ENCODE measurements at places on chromosomes 4 and X.

DNA sequence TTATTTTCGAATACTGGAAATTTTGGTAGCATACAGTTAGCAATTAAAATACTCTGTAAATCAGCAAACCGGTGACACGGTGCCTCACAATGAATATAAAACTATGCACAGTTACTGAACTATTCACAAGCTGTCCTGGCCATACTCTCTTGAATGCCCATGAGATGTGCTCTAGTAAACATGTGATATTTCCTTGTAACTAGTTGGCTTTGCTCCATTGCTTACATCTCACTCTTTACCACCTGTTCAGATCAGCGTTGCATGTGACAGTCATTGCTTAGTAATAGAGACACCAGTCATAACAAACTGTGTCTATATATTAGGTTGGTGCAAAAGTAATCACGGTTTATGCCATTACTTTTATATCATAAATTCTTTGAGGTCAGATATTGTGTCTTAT, 897.9 kb upstream of the FTHL17 start:
- DNase-seq, result no peak

DNA sequence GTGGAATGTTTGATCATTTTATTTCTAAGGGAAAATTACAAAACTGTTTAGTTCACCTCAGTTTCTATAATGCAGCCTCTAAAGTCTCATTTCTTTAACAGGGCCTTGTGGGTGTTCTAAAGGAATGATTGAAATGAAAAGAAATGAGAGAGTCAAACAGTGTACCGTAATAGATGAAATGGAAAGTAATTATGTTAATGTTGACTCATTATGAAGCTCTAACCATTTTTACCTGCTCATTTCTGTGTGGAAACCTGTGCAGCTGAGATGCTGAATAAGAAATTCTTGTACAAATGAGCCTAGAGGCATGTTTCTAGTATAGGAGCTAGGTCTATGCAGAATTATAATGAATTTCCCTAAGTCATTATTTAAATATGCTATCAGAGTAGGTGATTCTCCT, 45.2 kb upstream of the RPA4 start:
- no peak for DNase-seq

GRCh38 chr4:57865264-57865663, 755.1 kb upstream of the IGFBP7 start:
- DNase-seq, result no peak

- no peak for DNase-seq
Observed at GRCh38 chrX:39008549-39008948, 207.3 kb downstream of the MID1IP1 start.

DNA sequence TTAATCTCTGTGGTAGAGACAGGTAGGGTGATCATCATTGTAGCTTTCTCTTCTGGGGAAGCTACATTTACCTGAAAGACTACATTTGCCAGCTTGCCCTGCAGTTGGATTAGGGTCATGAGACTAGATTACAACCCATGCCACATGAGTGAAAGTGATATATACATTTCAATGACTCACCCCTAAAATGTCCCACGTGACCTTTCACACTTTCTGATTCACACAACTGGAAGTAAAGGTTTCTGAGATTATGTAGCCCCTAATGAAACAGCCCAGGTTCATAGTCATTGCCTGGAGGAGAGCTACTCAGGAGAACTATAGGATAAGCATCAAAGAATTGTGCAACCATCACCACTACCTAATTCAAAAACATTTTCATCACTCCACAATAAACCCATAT, 17.8 kb downstream of the PDCL2 start:
- DNase-seq, result no peak

DNA sequence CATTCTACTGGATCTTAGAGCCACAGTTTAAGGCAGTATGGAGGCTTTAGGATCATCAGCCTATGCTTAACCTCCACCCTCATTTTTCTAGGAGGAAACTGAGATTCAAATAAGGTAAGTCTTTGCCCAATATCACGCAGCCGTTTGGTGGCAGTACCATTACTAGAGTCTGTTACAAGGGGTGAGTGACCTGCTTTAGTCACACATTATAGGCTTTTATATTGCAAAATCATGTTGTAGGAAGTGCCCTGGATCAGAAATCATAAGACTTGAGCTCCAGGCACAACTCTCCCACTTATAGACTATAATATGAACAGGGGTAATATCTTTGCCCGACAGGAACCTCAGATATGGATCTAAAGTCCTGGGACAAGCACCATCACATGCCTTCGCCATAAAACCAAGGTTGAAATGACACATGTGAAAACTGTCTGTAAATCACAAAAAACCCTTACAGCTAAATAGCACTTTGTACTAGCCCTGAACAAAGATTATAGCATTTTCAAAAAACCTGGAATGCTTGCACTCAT, 19.2 kb downstream of the HPSE start:
- DNase-seq, result no peak

DNA sequence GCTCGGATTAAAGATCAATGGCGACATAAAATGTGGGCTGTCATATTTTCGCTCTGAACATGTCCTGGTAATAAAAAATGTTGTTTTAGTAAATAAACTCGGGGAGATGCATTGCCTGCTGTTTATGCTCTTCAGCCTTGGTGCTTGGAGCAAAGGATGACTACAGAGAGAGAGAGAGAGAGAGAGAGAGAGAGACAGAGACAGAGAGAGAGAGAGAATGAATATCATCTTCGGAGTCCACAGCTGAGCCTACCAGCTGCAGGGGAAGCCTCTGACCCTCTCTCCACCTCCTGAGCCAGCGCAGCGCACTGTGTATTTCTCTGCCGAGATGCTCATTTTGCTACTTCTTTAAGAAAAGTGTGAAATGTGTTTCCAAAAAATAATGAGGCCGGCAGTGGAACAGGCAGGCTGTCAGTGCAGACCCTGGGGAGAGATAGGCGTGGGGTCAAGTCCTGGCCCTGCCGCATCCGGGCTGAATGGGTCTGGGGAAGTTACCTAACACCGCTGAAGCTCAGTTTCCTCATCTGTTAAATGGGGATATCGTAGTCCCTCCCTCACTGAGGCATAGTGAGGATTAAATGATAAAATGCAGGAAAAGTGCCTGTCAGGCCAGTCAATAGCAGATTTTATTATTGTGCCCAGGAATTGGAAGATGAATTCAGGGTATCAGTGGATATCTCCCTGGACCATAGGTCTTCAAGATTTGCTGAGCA, 58.5 kb upstream of the LGI2 start:
- DNase-seq, result no peak

- no peak for DNase-seq
Observed at GRCh38 chr4:141643557-141643956, 7.2 kb downstream of the IL15 start.

DNA sequence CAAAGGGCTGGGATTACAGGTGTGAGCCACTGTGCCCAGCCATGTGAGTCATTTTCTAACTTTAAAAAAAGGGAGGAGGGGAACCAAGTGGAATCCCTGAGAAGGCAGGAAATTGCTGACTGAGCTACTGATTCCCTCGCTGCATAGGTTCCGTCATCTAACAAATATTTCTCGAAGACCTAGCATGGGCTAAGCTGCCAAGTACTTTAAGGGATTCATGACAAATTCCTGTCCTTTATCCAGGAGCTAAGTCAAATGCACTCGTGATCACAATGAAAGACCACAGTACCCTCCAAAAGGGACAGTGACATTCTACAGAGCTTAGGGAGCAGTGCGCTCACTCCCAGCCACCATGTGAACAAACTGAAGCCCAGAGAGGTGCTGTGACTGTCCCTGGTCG, 33.2 kb upstream of the MAN2B2 start:
- DNase-seq, result no peak

DNA sequence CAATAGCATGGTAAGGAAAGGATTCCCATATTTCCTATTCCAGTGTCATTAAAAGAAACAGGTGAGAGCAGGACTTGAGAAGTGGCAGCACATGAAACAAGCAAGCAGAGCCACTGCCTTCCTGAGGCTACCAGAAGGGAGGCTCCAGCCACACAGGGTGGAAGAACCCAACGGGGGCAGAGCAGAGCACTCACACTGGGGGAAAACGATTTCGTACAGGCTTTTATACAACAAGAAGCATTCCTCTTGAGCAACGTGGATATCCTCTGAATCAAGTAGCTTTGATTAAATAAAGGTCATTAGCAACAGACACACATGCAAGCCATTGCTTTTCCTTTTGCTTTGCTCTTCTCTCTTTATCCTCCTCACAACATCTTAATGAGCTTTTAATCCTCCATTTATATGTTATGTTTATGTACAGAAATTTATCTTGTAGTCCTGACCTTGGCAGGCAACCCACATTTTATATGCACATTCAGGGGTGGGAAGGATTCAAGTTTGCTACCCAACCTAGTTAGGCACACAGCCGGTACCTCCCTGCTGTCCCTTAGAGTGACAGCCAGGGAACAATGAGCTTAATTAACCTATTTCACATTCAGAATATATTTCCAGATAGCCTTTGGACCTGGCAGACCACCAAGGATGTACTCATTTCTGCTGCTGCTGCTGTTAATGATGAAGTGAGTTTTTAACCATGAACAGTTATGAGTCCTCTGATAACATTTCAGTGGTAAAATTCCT, 202.1 kb downstream of the ARHGAP24 start:
- no peak for DNase-seq

GRCh38 chr4:113083346-113083745, 33.9 kb downstream of the ANK2 start:
- DNase-seq, result no peak

GRCh38 chr4:53712408-53713020, 121.2 kb upstream of the LNX1 start:
- DNase-seq, result no peak

DNA sequence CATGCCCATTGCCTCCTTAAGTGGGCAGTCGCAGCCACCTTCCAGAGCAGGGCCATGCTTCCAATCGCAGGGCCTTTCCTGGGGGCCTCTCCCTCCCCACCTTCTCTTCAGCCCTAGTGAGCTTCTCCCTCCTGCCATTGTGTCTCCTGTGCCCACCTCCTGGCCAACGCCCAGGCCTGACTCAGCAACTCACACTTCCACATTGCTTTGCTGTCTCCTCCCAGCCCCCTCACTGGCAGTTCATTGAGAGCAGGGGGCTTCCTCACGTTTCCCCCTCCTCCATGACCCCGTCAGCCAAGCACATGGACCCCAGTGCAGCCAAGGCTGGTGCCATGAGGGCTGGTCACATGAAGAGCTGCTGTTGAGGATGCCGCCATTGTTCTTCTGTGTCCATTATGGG, 25.9 kb downstream of the HTRA3 start:
- DNase-seq, result no peak

DNA sequence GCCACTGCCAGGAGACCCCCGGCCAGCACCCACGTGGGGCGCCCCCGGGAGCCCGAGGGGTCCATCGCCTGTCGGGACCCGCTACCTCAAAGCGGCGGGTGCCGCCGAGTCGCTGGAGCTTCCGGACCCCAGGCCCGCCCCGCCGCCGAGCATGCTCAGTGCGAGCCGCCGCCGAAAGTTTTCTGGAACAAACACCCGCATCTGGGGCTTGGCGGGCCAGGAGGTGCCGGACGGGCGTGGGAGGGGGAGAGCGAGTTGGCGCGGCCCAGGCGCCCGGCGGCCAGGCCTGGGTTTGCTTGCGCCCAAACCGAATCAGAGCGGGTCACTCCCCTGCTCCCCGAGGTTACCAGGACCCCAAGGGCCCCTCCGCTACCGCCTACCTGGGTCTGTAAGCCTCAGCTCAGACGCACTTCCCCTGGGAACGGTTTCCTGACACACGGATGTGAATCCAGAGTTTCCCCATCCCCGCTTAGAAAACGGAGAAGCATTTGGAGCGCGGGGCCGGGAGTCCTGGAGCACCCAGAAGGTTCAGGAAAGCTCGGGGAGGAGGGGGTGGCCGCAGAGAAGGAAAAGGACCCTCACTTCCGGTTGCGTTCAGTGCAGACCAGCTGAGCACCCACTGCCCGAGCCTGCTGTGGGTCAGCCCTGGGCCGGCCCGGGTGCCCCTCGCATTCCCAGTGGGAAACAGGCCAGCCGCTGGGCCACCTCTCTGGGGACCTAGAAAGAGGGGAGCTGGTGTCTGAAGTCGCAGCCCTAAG, at the start of gene EVC2:
EVC2 (minus strand) TSS at position 111 of the 758 bp plus-strand sequence; CDS start at position 65, 46 bp downstream.
- DNase-seq, result no peak

DNA sequence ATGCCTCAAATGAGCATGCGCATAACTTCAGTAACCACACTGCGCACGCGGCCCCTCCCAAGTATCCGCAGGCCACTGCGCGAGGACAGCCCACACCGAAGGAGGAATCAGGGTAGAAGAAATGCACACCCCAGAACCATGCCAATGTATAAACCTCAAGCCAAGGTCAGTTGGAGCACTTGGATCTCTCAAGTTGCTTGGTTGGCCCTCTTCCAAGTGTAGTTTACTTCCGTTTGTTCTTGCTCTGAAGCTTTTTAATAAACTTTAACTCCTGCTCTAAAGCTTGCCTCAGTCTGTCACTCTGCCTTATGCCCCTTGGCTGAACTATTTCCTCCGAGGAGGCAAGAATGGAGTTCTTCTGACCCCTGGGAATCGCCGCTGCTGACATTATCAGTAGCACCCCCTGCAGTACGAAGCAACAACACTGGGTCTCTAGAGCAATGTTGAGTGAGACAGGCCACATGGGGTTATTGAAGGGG, 22.0 kb upstream of the SPINK2 start:
- DNase-seq, result no peak

DNA sequence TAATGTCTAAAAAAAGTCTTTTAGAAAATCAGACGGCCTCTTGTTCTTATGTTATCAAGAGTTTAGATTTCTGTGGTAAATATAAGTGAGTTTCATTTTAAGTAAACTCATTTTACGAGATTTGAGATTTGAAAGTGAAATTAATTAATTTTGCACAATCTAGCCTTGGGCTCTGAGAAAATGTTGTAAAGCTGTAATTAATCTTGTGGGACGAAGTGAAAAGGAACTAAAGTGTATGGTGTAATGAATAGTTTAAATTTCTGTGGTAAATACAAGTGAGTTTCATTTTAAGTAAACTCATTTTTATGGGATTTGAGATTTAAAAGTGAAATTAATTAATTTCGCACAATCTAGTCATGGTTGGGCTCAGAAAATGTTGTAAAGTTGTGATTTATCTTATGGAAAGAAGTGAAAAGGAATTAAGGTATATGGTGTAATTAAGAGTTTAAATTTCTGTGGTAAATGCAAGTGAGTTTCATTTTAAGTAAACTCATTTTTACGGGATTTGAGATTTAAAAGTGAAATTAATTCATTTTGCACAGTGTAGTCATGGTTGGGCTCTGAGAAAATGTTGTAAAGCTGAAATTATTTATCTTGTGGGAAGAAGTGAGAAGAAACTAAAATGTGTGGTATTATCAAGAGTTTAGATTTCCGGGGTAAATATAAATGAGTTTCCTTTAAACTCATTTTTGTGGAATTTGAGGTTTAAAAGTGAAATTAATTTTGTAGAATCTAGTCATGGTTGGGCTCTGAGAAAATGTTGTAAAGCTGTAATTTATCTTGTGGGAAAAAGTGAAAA, 1.6 kb downstream of the SCML1 start:
- no peak for DNase-seq

- no peak for DNase-seq
Observed at GRCh38 chr4:164931551-164932324, 45.7 kb downstream of the TRIM61 start.

- DNase-seq, result no peak
Observed at GRCh38 chr4:153166716-153167501, 37.3 kb upstream of the TRIM2 start.

DNA sequence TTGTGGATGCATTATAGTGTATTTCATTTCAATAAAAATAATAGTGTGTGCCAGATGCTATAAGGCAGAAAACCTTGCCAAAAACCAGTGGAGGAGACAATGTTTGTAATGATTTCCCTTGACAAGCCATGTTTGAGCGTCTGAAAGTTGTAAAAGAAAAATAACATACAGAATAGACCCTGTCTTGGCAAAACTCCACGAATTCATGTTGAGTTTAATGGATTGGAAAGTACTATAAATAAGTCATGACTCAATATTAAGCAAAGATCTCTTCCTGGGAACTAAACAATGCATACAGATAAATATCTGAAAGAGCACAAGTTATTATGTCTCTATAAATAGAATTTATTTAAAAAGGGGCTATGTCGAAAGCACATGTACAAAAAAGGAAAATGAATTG, 543.5 kb downstream of the GABRG1 start:
- DNase-seq, result no peak

Data from T-helper 2 cell (primary cell).